NCI-H1417 treated with DMSO at 0.1 percent for 48 hours (cell line): ENCODE measurements at places on chromosomes 3 and 15.

- no peak for DNase-seq
Observed at GRCh38 chr3:23232016-23232415, 28.9 kb downstream of the UBE2E2 start.

DNA sequence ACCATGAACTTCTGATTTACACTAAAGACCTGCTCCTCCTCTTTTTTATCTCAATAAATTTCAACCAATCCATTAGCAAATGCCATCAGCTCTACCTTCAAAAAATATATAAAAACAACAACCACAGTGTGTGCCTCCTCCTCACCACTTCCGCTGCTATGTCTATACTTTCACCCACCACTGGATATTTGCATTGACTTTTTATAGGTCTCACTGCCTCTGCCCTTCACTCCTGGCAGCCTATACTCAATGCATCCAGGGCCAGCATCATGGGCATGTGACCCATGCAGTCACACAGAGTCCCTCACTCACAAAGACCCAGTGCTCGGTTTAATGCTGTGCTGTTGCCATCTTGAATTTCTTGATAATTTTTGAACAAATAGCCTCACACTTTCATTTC, 53.5 kb upstream of the CCDC54 start:
- no peak for DNase-seq

GRCh38 chr3:11898611-11899325, 52.1 kb upstream of the TAMM41 start:
- DNase-seq: no peak

GRCh38 chr3:116153174-116153573, 292.1 kb downstream of the LSAMP start:
- no peak for DNase-seq

- DNase-seq: no peak
Observed at GRCh38 chr3:72275331-72275751, 490.4 kb upstream of the PROK2 start.

DNA sequence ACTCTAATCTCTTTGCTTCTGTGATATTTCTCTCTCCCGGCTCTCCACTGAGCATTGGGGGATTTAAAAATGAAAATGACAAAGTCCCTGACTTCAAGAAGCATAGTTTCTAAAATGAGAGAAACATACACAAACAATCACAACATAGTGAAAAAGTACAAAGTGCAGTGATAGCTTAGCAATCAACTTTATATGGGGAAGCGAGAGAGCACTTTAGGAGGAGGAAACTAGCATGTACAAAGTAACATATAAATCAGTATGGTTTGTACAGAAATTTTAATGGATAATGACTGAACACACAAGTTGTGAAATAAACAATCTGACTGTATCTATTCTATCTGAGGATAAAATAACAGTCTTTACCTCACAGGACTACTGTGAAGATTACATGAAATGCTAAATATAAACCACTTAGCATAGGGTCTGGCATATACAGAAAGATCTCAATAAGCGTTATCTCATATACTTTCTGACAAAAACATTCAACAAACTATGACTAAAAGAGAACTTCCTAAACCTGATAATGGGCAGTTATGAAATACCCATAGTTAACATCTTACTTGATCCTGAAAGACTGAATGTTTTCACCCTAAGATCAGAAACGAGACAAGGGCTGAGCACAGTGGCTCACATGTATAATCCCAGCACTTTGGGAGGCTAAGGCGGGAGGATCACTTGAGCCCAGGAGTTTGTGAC, 61.2 kb downstream of the PEAK1 start:
- no peak for DNase-seq

- no peak for DNase-seq
Observed at GRCh38 chr15:95558131-95558530, 772.4 kb upstream of the NR2F2 start.

- no peak for DNase-seq
Observed at GRCh38 chr15:74010929-74011540, 16.5 kb downstream of the PML start.

DNA sequence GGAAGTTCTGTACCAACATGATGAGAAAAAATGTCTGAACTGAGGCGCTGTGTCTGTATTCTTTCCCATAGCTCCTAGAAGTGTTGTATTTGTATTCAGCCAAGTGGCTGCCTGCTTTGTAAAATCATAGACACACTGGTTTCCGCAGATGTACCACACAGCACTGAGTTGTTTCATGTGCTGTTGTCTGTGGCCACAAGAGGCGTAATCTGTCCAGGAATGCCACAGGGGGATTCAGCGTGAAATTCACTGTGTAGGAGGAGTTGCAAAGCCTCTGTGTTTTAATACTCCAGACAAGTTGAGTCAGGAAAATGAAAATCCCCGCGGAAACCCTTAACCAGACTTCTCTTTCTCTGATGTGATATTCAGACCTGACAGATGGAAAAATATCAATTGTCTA, 462.2 kb downstream of the NSUN3 start:
- no peak for DNase-seq

- DNase-seq: no peak
Observed at GRCh38 chr3:52775877-52776276, 1.5 kb upstream of the ITIH1 start.

DNA sequence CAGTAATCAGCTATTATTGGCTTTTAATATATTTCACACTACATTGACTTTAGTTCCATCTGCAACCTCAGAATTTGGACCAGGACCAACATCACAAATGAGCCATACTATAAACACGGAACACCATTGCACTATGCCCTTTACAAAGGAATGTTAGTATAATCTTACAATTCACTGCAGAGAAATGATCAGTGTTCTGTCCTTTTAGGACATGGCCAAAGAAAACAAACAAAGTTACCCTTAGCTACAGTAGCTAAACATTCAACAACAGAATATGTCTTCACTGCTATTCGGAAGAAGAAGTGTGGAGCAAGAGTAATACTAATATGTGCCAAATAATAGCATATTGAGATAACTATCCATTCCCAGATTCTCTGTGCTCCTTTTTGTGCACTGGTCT, 90.4 kb downstream of the NAALADL2 start:
- no peak for DNase-seq
